Fibroblast of lung (primary cell): ENCODE measurements at places on chromosomes 5 and 9. TPM values are rescaled to one million over a fixed set of nuclear protein-coding genes. Genes with fewer than 3 reads are reported as not detected.

FGFR4 gene
- total RNA-seq = 12.6 and 13.6 TPM in 2 replicates

LVRN gene
- 0.17 and 0.26 TPM in 2 replicates for total RNA-seq

SGCD gene
- total RNA-seq = 21.1 and 67.5 TPM in 2 replicates

KCTD16 gene
- 1.0 and 1.2 TPM in 2 replicates for total RNA-seq

AGXT2 gene
- total RNA-seq = not detected in 2 replicates

GRM6 gene
- not detected in 2 replicates for total RNA-seq

PHF24 gene
- total RNA-seq = under 0.01 and 0.17 TPM in 2 replicates

C6 gene
- 0.26 TPM in 1 of 2 replicates, not detected in the other for total RNA-seq

SPATA6L gene
- total RNA-seq = 0.77 and 1.2 TPM in 2 replicates

VCAN gene
- 190 and 227 TPM in 2 replicates for total RNA-seq

PIP5KL1 gene
- 0.77 and 2.5 TPM in 2 replicates for total RNA-seq

CFAP90 gene
- 0.26 TPM in 1 of 2 replicates, not detected in the other for total RNA-seq

LHX2 gene
- total RNA-seq = not detected in 2 replicates

CORO2A gene
- total RNA-seq = under 0.01 and 0.50 TPM in 2 replicates

ZFP37 gene
- 2.8 and 5.1 TPM in 2 replicates for total RNA-seq

INSYN2B gene
- 2.8 and 3.6 TPM in 2 replicates for total RNA-seq

PPP3R2 gene
- not detected in 2 replicates for total RNA-seq

LEAP2 gene
- 0.26 and 0.33 TPM in 2 replicates for total RNA-seq

DOCK8 gene
- under 0.01 TPM in 2 replicates for total RNA-seq

SUSD3 gene
- 2.8 and 4.6 TPM in 2 replicates for total RNA-seq

CCDC192 gene
- total RNA-seq = not detected in 2 replicates

ADAMTS19 gene
- 0.33 TPM in 1 of 2 replicates, not detected in the other for total RNA-seq

GPR107 gene
- 19.8 and 27.6 TPM in 2 replicates for total RNA-seq

PCDHA7 gene
- total RNA-seq = 0.26 and 2.1 TPM in 2 replicates

LHX6 gene
- not detected in 2 replicates for total RNA-seq

LCN12 gene
- total RNA-seq = 0.17 TPM in 1 of 2 replicates, not detected in the other
